Left ventricle myocardium inferior (tissue), 1 donor: ENCODE measurements at places on chromosomes 3 and 15. TPM values are rescaled to one million over a fixed set of nuclear protein-coding genes. Genes with fewer than 3 reads are reported as not detected.

DNA sequence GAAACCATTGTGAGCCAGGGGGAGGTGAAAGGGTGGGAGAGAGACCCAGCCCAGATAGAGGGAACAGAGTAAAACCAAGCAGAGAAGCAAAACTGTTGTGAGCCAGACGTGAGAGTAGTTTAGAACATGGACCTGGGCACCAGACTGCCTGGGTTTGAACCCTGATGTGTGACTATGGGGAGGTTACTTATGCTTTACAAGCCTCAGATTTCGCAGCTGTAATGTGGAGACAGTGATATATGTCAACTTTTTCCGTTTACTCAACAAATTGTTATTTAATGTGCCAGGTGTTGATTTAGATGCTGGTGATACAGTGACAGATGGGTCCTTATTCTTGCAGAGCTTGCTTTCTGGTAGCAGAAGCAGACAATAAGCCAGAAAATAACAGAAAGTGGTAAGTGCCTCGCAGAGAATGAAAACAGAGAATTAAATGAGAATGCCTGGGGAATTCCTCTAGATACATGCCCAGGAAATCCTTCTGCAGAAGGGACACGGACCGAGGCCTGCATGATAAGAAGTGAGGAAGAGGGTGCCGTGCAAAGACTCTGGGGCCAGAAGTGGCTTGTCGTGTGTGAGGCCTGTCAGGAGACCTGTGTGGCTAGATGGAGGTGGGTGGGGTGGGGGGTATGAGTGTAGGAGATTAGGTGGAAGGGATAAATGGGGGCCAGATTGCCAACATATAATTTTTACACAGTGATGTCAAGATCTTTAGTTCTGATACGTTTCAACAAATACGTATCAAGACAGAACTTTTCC lies 15.0 kb downstream of the KAT2B start:
- DNase-seq, result no peak

The CDV3 gene
- total RNA-seq, result 134 TPM

DNA sequence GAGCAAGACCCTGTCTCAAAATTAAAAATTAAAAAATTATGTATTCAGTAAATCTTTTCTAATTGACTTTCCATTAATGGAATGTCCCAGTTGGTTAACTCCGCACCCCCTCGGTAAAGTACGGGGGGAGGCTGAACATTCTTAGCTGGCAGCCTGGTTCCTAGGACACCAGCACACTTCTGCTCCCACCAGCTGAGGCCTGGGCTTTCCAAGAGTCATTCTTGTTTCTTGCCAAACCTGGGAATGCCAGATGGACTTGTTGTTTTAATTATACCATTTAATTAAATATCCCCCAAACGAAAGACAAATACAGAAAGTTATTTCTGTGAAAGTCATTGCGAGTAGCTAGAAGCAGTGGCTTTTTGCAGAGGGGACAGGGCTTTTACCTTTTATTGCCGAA lies 179.4 kb downstream of the VGLL4 start:
- no peak for DNase-seq

- DNase-seq, result no peak
Observed at GRCh38 chr15:33746203-33746602, 222.1 kb upstream of the CHRM5 start.

- DNase-seq, result no peak
Observed at GRCh38 chr3:98884675-98885371, 16.7 kb downstream of the DCBLD2 start.

The DCUN1D1 gene
- 31.7 TPM for total RNA-seq

- DNase-seq, result no peak
Observed at GRCh38 chr15:49372366-49372765, 50.7 kb upstream of the FGF7 start.

GRCh38 chr3:120094776-120095225 lies 554 bp upstream of the GSK3B start:
- peak; percentile 97 for DNase-seq

- DNase-seq, result no peak
Observed at GRCh38 chr3:187210091-187210490, 12.8 kb downstream of the RTP1 start.

DNA sequence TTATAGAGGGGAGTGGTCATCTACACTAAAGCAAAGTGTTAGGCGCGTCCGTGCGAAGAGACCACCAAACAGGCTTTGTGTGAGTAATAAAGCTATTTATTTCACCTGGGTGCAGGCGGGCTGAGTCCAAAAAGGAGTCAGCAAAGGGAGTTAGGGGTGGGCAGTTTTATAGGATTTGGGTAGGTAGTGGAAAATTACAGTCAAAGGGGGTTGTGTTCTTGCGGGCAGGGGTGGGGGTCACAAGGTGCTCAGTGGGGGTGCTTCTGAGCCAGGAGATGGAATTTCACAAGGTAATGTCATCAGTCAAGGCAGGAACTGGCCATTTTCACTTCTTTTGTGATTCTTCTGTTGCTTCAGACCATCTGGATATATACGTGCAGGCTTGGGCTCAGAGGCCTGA lies 47.1 kb downstream of the OIP5 start:
- no peak for DNase-seq

DNA sequence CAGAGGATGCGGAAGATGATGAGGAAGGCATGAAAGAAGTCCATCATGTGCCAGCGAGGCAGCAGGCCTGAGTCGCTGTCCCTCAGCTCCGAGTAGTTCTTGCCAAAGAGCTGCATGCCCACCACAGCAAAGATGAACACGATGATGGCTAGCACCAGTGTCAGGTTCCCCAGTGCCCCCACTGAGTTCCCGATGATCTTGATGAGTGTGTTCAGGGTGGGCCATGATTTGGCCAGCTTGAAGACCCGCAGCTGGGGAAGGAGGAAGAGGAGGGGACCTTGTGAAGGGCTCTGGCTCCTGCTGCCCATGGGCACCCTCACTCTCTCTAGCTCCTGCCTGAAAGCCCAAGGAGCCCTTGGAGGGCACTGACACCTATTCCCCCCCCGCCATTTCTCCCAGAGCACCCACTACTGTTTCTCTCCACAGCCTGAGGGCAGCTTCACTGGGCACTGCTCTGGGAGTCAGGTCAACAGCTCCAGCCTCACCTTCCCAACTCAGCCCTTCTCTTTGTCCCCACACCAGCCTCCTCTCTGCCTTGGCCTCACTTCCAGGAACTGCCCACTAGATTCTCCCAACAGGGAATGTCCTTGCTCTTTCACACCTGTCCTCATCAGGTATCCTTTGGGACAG lies 63.6 kb downstream of the SCN5A start:
- DNase-seq, result no peak

The CACNA1D gene
- total RNA-seq, result 1.1 TPM

DNA sequence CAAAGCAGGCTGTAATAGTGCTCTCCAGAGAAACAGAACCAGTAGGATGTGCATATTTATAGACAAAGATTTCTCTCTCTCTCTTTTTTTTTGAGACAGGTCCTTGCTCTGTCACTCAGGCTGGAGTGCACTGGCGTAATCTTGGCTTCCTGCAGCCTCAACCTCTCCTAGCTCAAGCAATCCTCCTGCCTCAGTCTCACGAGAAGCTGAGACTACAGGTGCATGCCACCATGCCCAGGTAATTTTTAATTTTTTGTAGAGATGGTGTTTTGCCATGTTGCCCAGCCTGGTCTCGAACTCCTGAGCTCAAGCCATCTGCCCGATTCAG lies 67.1 kb upstream of the CHD2 start:
- no peak for DNase-seq

The MYZAP gene
- total RNA-seq, result 934 TPM

DNA sequence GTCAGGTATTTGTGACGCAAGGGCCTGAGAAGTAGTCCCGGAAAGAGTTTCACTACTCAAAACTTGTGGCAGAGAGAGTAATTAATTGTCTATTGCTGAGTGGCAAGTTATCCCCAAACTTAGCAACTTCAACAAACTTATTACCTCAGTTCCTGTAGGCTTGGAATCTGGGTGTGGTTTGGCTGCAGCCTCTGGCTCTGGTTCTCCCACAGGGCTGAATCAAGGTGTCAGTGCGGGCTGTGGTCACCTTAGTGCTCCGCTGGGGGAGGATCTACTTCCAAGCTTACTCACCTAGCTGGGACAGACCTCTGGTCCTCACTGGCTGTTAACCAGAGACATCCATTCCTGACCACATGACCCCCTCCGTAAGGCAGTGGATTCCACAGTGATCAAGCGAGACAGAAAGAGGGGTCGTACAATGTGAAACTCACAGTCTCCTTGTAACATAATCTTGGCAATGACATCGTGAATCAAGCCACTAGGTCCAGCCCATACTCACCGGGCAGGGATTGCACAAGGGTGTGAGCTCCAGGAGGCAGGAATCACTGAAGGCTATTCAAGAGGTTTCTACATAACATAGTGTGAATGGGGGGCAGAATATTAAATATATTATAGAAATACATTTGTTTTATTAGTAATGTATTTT lies 138.3 kb downstream of the RYR3 start:
- no peak for DNase-seq

The RETNLB gene
- not detected for total RNA-seq

GRCh38 chr3:125220727-125221429 lies 8.3 kb upstream of the SLC12A8 start:
- no peak for DNase-seq

DNA sequence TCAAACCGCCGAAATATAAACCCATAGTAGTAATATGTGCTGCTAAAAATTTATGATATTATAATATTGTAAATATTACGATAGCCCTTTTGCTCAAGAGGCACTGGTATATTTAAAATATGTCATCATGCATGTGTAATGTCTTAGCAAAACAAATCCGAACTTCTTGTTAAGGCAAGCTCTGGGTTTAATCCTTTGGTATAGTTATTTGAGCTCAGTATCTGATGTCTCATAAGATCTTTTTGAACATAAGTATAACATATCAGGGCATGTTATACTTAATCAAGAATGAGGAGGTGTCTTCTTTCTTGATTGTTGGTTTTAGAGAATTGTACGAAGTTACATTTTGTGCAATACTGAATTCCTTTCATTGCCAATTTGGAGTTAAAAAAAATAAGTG lies 154.1 kb upstream of the CBLB start:
- DNase-seq, result no peak

DNA sequence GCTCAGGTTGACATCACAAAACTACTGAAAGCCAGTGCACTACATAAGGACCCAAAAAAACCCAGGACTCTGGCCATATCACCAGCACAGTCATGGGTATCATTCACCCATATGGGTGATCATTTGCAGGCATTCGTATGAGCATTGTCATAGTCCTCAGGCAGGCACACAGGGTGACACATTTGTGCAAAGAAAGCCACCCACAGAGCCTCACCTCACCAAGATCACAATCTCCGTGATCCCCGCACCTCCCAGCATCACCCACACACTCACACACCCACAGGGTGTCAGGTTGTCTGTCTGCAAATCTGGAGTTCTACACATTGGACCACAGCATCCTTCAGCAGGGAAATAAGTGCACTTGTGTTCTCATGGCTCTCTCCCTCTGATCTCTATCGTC lies 166.0 kb upstream of the LPP start:
- DNase-seq, result no peak

- peak; percentile 50 for DNase-seq
Observed at GRCh38 chr3:52428151-52429005, 16.5 kb downstream of the SEMA3G start.

DNA sequence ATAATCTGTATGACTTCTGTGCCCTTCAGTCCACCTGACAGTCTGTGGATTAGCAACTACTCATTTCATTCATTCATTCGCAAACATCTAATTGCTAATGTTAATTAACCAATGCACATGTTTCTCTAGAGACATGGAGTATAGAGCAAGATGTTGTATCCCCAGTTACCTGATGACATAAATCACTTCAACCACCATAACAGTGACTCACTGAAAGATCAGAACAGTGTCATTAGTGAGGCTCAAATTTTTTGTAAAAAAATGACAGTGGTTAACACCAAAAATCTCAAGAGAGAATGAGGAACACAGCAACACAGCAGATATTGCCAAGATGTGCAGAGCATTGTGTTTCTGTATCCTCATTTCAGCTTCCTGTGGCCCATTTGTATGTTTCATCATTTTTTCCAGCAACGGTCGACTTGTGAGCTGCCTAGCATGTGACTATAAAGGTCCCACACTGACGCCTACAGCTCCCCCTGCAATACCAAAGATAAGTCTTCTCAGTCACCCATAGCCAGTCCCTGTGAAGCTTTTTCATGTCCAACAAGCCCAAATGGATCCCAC lies 3.7 kb upstream of the PLD1 start:
- no peak for DNase-seq

GRCh38 chr3:197017003-197017402 lies 12.6 kb downstream of the MELTF start:
- no peak for DNase-seq

The FBXW12 gene
- total RNA-seq, result not detected

The CISH gene
- 16.6 TPM for total RNA-seq

GRCh38 chr3:13880811-13881156 lies 913 bp upstream of the WNT7A start:
- DNase-seq, result no peak

GRCh38 chr3:183318877-183319276 lies 65.8 kb downstream of the B3GNT5 start:
- DNase-seq, result no peak
